Type B pancreatic cell (in vitro differentiated cells): ENCODE measurements at places on chromosomes 13 and 19. TPM values are rescaled to one million over a fixed set of nuclear protein-coding genes. Genes with fewer than 3 reads are reported as not detected.

The MZT1 gene
- 6.5 and 10.9 TPM in 2 replicates for total RNA-seq

The IGLON5 gene
- total RNA-seq, result 0.33 and 18.0 TPM in 2 replicates

The S1PR2 gene
- 8.0 and 23.3 TPM in 2 replicates for total RNA-seq

The ALKBH6 gene
- 17.8 and 24.8 TPM in 2 replicates for total RNA-seq

DNA sequence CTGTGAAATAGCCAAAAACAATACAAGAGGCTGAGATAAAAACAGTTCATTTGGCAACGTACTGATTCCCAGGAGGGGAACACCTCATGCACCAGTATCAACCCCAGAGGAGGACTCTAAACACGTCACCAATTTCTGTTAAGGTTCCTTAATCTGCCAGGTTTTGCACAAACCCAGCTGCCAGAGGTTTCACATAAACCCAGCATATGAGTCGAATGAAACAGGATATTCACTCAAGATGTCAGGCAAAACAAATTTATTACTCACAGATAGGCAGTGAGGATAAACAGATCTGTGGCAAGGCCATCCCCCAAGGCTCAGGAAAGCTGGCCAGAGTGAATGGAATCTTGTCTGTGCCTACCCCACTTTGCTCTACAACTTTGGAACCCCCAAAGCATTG lies 210.9 kb downstream of the GPC5 start:
- no peak for DNase-seq

DNA sequence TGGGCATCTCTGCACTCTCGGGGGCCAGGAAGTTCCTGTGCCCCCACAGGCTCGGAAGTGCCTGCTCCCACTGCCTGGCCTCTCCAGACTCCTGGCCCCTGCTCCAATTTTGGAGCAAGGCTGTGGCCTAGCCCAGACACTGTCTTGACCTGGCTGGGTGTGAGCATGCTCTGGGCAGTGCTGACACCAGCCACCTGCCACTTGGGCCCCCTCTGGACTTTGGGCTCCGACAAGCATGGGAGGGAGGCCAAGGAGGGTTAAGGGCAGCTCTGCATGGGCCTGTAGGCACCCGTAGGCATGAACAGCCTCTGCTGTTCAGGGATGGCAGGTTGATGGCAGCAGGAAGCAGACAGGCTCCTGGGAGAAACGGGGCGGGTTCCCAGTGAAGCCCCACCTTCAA lies 26.0 kb upstream of the RBM26 start:
- DNase-seq, result no peak

- DNase-seq, result no peak
Measured at GRCh38 chr19:7986321-7987113, 18.9 kb downstream of the ELAVL1 start.

DNA sequence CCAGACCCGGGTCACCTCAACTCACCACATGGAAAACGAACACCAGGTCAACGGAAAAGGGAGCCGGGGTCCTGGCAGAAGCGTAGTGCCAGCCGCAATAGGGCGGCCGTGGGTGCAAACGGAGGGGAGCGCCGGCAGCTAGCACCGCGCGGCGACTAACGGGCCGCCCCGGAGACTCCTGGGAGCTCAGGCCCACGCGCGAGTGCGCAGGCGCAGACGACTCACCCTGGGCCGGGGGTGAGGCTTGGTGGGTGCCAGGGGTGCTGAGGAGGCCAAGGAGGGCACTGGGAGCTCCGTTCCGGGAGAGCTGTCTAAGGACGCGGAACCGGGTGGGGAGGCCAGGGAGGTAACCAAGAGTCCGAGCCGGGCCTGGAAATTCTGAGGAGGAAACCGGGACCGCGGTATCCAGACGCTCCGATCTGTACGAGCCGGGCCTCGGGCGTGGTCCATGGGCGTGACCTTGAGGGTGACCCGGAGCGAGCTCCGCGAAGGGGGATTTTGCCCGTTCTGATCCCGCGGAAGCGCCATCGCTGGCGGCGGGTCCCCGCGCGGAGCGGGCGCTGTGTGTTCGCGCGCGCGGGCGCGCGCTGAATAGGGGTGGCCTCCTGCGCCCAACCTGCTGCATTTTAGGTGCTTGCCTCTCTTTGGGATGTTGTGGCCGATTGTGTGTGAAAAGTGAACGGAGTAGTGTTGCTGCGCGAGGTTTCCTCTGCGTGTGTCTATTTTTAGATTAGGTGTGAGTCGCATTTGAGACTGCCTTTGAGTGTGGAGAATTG lies at the start of gene ZNF382:
Gene ZNF382, plus strand, starts transcription at position 213 of the 776 bp plus-strand sequence. CDS start 4,602 bp downstream, outside the sequence.
- DNase-seq, result peak; percentile 88

- no peak for DNase-seq
Measured at GRCh38 chr13:100625447-100625846, 36.9 kb upstream of the GGACT start.
